Neuronal stem cell (in vitro differentiated cells): ENCODE measurements at places on chromosomes 6 and 20.

DNA sequence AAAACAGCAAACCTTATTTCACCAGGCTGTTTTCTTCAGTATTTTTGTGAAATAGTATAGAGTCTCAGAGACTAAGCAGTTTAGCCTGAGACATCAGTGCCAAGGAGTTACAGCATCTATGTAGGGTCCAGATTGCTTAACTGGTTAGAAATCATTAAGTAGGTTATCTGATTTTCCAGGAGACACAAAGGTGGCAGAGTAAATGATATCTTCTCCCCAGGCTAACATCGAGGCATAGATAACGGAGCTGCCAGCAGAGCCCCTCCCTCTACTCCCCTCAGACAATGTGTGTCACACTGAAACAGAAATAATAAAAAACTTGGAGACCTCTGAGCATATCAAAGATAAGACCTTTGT is 473.0 kb upstream of the CITED2 start:
- no peak for DNase-seq

DNA sequence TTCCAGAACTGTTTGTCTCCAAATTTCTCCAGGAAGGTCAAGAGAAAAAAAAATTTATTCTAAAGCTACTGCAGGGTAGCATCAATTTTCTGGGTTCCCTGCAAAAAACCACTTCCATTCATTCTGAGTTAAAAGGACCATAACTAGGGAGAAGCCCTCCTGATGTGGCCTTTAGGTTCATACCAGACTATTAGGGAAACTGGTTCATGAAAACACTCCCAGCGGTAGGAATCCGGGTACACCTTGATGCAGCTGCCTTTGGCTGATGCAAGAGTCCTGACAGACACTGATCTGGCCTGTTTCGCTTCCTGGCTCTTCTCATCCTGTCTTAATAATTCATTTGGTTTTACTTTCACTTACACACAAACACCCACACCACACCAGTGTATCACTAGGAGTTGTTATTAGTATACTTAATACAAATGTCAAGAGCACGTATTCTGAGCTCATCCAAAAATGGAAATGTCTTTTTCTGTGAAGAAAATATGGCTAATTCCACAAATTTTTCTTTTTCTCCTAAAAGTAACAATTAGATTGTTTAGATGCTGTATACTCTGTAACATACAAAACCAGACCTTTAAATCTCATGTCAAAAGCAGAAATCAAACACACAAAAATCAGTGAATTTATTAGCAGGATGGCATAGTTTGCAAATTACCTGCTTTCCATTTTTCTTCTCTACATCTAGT is 38.4 kb upstream of the ARHGAP18 start:
- DNase-seq, result no peak

- DNase-seq, result no peak
Measured at GRCh38 chr6:157271911-157272310, 51.4 kb downstream of the TMEM242 start.

- DNase-seq, result peak; percentile 92
Measured at GRCh38 chr6:53348371-53349208, at the start of gene ELOVL5. TSS of gene ELOVL5 (minus strand) at chr6:53348950. CDS start at chr6:53295699, 53,251 bp downstream.

DNA sequence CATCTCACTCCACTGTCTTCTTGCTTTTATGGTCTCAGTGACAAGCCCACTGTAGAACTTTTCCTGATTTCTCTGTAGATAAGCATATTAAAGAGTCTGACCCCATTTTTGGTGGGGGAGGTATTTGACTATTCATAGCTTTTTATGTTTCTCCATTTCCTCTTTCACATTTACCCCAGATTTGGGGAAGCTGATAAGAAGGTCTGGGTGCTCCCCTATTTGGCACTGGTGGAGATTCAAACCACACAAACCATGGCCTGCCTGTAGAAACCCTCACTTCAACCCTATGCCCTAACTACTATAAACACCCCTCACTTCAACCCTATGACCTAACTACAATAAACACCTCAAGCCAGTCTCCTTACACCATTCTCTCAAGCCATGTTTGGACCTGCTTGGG is 196.2 kb upstream of the SYNDIG1 start:
- DNase-seq, result no peak

DNA sequence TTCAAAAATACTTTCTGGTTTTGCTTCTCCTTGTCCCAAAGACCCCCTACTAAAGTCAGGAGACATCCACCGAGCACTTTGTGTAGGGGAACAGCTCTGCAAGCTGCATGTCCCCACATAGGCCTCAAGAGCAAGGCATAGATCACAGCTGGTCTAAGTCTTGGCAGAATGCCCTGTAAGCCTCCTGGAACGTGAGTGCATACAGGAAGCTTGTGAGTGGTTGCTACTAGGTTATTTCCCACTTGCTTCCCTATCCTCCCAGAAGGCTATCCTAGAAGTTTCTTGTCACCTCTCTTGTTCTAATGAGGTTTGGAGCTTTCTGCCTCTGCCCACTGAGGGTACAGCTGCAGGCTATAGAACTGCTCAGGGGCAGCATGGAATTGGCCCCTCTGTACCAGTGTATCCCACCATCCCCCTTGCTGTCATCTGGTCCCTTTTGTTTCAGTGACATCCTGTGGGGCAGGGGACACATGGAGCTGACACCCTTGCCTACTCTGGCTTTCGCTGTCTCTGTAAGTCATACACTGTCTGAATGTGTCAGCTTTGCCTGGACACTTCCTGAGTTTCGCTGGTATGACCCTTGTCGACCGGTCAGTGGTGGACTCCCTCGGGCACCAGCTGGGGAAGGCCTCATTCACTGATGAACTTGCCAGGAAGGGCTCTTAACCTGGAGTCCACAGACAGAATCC is 35.6 kb upstream of the KCNK16 start:
- no peak for DNase-seq

DNA sequence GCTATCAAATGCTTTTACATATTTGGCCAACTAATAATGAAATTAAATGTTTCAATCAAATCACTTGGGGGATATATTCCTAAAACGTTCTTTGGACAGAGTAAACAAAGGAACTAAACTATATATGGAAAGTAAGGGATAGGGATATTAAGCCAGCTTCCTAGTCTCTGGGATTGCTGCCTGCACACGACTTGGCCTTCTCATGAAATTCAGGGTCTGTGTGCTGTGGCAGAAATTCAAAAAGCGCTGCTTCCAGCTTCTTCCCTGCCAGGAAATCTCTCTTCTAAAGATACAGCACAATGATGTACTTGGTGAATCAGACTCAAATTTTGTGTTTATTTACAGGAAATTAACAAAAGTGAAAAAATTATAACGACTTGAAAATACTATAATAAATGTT is 206.3 kb upstream of the RAB32 start:
- no peak for DNase-seq

DNA sequence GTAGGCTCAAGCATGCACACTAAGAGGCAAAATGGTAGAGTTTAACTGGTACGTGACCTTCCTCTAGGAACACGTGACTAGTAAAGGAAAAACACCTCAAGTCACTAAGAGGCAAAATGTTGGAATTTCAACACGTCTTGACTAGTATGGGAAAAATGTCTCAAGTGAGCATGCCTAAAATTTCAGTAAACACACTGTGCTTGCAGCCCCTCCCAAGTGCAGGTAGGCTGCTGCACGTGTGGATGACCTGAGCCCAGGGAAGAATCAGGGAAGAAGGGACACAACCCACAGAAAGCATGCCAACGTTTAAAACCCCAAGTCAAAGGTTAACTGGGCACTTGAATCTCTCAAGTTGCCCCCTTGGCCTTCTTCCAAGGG is 162.2 kb downstream of the TENT5A start:
- no peak for DNase-seq

- no peak for DNase-seq
Measured at GRCh38 chr6:108501559-108501958, 59.2 kb upstream of the FOXO3 start.

- no peak for DNase-seq
Measured at GRCh38 chr20:38094373-38094891, 60.9 kb downstream of the RPRD1B start.

- no peak for DNase-seq
Measured at GRCh38 chr6:23316131-23316530, 746.8 kb downstream of the HDGFL1 start.

GRCh38 chr6:117817499-117817898 is 89.6 kb upstream of the SLC35F1 start:
- no peak for DNase-seq

- no peak for DNase-seq
Measured at GRCh38 chr6:24919056-24919892, 16.5 kb downstream of the RIPOR2 start.

DNA sequence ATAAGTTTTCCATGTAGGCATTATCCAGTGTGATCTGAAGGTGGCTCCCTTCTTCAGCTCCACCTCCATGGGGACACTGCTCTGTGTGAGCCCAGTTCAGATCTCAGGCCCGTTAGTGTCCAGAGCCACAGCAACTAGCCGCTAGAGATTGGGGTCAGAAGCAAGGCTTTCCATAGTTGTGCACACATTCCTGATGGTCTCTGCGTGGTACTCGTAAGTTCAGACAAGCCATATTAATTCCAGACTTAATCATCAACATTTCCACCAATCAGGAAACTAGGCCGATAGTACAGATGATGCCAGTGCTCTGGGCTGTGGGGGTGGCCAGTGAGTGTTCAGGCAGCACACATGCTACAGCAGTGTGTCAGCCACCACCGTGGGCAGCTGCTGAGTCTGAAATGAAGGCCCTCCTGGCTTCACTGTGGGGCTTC is 17.5 kb upstream of the SYNCRIP start:
- no peak for DNase-seq

DNA sequence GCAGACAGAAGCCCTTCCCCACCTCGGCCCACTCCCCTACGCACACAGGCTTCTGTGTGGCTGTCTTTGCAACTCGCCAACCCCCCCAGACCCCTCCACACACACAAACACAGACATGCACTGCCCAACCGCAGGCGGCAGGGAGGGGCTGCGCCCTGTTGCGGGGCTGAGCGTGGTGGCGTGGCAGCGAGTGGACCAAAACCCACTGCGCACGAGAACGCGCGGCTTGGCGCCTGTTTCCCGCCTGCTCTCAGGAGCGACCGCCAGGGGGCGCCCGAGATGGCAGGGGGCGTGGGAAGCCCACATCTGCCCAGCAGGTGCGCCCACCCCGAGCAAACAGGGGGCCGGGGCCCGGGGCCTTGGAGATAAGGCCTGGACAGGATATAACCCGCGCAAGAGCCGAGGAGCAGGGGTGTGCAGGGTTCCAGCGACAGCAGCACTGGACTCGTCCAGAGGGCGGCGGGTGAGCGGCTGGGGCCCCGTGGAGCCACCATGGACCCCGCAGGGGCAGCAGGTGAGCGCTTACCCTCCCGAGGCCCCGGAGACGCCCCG is at the start of gene RBPJL:
TSS of gene RBPJL (plus strand) at position 410 of the 552 bp plus-strand sequence. CDS start at position 493, 83 bp downstream.
- no peak for DNase-seq

DNA sequence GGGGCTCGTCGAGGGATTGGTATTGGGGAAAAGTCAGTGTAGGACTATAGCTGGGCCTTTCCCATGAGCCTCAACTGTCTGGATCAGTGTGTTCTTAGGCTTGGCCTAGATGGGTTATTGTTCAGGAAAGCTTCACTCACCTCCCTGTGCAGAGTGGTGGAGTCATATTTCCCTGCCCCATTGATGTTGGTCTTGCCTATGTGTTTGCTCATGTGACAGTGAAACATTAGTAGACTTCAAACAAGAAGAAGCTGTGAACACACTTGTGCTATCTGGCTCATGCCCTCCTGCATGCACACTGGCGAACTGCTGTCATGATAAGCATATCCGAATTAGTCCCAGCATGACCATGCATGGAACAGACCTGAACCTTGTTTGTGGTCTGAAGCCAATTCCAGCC is 171.1 kb downstream of the DHX35 start:
- no peak for DNase-seq

GRCh38 chr6:40036186-40036585 is 101.9 kb upstream of the MOCS1 start:
- no peak for DNase-seq

GRCh38 chr20:64083378-64083803 is 807 bp downstream of the LKAAEAR1 start:
- peak; percentile 76 for DNase-seq

DNA sequence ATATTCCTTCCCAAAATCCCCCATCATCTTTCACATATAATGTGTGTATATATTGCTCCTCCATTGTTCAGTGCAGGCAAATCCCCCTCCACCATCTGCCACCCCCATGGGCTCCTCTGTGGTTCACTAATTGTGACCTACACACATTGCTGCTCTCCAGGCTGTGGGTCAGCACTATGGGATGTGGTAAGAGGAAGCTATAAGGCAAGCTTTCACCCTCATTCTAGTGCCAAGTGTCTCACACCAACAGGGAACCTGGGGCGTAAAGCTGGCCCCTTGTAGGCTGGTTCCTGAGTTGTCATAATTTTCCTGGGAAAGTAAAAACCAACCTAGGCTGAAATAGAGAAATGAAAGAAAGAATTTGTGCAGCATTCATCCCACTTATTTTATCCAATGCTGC is 16.8 kb downstream of the FKBP1A start:
- no peak for DNase-seq

DNA sequence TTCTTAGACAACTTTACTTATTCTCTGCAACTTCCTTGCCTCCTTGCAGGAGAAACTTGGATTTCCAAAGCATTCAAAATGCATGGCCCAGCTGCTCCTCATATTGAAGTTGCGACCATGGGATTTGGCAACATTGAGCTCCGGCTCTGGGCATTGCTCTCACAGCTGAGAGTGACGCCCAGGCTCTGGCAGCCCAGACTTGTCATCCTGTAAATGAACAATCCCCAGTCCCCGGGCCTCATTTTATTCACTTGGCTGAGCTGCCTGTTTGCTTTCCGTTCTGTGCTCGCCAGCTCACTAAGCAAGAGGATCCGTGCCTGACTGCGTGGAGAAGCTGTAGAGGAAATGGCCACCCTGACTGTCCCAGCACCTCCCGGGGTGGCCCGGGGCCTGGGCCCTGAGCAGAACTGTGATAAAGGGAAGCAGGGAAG is 119.5 kb upstream of the CD93 start:
- DNase-seq, result peak; percentile 21

DNA sequence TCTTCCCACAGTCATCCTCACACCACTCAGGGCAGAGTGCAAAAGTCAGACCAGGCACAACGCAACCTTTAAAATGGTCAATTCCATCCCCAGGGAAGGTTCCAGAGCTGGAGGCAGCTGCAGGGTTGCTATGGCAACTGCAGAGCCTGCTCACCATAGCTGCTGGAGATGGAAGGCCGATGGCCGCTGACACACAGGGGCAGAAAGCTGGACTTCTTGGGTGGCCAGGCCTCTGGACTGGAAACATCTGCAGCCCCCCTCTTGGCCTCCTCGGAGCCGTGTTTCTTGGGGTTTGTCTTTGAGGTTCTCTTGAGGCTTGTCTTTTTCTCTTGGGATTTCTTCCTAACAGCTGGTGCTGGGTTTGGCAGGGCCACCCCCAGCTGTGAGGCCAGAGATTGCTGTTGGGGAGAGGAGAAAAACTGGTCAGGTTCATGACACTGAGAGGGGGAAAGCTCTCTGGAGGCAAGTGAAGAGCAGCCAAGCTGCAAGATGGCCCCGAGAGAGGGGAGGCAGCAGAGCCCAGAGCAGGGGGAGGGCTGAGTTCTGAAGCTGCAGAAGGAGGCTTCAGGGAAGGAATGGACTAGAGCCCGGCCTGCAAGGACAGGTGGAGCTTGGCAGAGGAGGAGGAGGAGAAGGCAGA is 10.2 kb downstream of the BNIP5 start:
- DNase-seq, result peak; percentile 26
